ENCODE measurements at places on chromosomes 3 and 15.
A peak's percentile ranks its signal among the peaks of the same experiment; 100 is the strongest.

DNA sequence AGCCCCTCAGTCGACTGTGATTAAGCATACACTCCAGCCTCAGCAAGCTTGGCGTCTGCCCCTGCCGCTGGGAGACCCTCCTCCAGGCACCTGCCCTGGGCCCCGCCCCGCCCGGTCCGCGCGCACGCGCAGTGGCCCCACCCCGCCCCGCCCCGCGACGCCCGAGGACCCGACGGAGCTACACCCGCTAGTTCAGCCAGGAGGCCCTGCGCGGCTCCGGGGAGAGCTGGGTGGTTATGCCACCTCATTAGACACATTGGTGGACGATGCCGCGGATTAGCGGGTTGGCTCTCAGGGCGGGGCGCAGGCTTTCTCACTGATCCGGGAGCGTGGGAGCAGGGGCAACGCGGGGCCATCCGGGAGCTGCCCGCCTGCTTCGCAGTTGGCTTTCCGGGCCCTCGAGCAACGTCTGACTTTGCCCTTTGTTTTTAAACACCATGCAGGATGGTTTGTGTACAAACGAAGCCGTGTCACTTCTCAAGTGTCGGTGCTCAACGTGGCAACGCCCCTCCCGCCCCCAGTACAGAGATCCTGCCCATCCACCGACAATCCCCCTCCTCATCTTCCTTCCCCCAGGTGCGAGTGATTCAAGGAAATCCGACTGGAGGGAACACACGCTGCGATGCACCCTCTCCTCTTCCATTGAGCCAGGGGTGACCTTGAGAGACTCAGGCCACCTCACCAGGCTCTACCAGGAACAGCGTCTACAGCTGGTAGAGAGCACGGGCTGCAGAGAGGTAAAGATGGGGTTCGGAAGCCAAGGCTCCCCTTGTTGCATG lies 109.3 kb downstream of the SHQ1 start:
- DNase-seq = peak; percentile 62

- no peak for DNase-seq
These were observed 35.8 kb downstream of the SETD2 start for GRCh38 chr3:47128137-47128536.

GRCh38 chr3:120425572-120426250 lies 25.1 kb downstream of the FSTL1 start:
- DNase-seq = no peak

- no peak for DNase-seq
These were observed 37.9 kb downstream of the CLK3 start for GRCh38 chr15:74653426-74654102.

- DNase-seq = no peak
These were observed 53.9 kb upstream of the ACKR4 start for GRCh38 chr3:132543011-132543739.

GRCh38 chr3:115292131-115292530 lies 145.0 kb upstream of the ZBTB20 start:
- no peak for DNase-seq

DNA sequence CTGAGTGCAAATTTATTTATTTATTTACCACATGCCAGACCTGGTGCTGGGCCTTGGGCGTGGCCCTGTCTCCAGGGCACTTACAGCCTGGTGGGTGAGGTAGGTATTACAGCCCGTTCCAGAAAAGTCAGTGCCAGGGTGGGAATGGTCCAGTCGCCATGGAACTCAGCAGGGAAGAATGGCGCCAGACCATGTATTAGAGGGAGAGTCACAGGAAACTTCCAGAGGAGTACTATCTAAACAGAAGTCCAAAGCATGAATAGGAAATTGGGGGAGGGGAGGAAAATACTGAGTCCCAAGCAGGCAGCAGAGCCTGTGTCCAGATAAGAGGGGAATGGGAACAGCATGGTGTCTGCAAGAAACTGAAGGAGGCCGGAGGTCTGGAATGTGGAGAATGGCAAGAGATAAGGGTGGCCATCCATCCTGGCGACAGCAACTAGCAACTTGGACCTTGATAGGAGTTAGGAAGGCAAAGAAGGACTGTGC lies 27.0 kb downstream of the SH3BP5 start:
- DNase-seq = no peak

DNA sequence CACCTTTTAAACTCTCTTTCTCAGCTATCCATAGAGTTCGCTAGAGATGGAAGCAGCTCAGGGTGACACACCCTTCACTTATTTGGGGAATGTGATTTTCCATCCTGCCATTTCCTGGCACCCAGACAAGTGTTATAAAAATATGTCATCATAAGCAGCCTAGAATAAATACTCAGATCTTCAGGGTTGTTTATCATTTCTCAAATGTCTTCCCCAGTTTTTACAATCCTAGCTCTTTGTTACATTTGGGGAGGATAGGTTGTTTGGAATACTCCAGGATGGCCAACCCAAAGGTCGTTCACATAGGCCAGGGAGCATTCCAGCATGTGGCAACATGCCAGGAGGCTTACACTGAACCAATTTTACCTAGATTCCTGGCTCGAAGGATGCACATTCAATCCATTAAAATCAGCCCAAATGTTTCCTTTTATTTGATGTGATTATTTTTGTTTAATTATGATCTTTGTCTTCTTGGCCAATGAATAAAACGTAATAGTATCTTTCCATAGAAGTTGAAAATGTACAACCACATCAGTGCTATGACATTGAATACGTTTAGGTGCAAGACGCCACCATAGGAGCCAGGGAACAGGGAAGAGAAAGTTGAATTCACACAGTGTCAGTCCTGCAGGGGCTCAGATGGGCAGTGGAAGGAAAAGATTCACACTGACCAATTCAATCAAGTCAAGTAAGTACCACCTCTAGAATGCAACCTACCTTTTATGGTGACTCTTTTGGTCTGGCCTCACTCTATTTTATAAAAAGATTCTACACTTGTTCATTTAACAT lies 537.7 kb upstream of the MDFIC2 start:
- no peak for DNase-seq

GRCh38 chr15:40510201-40510600 lies 39.4 kb downstream of the CHST14 start:
- DNase-seq = no peak

- no peak for DNase-seq
These were observed 851.1 kb downstream of the FHIT start for GRCh38 chr3:60399861-60400845.

DNA sequence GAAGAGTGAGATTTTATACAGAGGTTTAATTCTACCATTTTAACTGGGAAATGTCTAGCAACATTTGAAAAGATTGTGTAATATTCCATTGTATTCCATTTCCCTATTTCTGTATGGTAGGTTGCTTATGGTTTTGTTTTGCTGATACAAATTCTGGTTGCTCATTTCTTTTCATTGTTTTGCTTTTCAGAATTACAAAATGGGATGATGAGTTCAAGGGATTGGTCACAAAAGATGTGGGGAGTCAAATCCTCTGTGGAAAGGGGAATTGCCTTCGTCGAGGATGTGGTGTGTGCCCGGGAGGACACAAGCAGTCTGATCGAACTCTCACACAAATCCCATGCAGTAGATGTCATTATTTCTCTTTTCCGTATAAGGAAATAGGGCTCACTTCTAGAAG lies 18.3 kb downstream of the SLCO3A1 start:
- DNase-seq = no peak

DNA sequence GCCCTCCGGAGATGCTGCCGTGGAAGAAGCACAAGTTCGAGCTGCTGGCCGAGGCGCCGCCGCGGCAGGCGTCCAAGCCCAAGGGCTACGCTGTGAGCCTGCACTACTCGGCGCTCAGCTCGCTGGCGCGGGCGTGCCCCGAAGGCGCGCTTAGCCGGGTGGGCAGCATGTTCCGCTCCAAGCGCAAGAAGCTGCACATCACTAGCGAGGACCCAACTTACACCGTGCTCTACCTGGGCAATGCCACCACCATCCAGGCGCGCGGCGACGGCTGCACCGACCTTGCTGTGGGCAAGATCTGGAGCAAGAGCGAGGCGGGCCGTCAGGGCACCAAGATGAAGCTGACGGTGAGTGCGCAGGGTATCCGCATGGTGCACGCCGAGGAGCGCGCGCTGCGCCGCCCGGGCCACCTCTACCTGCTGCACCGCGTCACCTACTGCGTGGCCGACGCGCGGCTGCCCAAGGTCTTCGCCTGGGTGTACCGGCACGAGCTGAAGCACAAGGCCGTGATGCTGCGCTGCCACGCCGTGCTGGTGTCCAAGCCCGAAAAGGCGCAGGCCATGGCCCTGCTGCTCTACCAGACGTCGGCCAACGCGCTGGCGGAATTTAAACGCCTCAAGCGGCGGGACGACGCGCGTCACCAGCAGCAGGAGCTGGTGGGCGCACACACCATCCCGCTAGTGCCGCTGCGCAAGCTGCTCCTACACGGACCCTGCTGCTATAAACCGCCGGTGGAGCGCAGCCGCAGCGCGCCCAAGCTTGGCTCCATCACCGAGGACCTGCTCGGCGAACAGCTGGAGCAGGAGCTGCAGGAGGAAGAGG lies 1.3 kb downstream of the FAM43A start:
- DNase-seq = no peak

GRCh38 chr15:64050281-64051092 lies 4.2 kb upstream of the DAPK2 start:
- DNase-seq = no peak

GRCh38 chr3:108342837-108343486 lies 46.6 kb downstream of the HHLA2 start:
- peak; percentile 90 for DNase-seq

- no peak for DNase-seq
These were observed 9.7 kb downstream of the PLA2G4D start for GRCh38 chr15:42084465-42085235.

DNA sequence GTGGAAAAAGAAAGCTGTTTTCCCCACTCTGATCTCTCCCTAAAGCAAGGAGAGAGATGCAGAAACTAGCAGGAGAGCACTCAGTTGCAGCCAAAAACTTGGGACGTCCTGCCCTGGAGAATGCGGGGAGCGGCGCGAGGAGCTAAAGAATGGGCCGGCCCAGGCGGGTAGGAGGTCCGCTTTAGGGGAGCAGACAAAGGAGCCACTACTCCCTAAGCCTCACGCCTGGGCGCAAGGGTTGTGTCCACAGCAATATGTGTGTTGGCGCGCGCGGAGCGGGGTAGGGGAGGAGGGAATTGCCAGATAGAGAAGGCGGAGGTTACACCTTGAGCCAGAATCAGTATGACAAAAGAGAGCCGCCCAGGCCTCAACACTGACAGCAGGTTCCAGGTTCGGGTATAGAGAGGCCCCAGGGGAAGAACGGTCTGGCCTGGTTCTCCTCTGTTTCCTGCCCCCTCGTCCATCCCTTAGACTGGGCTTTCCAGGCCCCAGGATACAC lies 2.9 kb downstream of the WNT5A start:
- DNase-seq = no peak

DNA sequence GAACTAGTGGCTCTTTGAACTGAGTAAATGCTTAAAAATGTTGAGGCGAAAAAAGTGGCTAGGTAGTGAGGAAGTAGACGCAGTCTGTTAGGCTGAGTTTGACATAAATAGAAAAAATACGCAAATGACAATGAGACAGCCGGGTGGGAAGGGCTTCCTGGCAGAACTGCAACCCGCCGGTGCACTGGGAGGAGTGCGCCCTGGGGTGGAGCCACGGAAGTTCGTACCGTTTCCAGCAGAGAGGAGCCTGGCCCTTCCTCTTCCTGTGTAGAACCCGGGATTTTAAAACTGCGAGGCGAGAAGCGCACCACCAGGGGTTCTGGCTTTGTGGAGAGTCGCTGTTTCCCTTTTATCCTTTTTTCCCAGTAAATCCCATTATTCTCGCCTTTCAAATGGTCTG lies 602.6 kb downstream of the PYDC2 start:
- DNase-seq = no peak

DNA sequence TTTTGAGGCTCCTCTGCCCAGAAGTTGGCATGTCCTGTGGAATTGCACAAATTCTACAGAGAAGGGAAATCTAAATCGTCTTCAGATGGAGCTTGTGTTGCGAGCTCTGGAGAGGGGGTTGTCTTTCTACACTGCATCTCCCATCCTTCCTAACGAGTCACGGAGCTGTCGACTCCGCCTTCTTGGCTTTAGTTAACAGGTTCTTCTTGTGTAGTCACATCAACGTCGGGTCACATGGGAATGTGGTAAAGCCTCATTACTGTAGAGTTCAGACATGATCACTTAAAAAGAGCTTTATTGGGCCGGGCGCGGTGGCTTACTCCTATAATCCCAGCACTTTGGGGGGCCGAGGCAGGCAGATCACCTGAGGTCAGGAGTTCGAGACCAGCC lies 60.0 kb downstream of the DNASE1L3 start:
- DNase-seq = no peak

DNA sequence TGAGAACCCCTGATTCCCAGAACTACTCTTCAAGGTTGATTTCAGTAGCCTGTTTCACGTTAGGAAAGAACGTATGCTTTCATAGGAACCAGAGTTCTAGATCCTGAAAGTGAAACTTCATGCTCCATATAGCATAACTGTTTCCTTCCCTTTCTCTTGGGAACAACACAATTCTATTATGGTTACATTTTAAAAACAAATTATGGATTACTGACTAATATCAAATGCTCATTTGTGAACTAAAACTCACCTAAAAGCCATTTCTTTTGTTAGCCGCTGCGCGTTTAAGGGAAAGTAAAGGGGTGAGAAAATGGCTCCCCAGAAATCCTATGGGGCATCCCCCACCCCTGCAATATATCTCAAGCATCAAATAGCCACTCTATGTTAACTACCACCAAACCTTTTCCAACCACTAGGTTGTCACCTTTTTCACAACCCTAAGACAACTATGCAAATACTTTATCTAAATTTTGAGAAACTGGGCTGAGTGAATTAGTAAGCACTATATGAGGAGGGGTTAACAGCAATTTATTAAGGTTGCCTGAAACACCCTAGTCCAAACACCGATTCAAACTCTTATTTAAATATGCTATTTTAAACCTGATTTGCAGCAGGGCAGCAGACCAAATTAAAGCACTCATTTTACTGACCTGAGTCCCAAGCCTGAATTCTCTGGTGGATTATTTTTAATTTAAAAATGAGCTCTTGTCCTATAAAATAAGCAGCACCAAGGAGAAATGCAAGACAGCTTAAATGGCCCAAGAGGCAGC lies 2.4 kb downstream of the SIAH2 start:
- no peak for DNase-seq

GRCh38 chr3:118577055-118577777 lies 457.4 kb downstream of the IGSF11 start:
- DNase-seq = no peak

DNA sequence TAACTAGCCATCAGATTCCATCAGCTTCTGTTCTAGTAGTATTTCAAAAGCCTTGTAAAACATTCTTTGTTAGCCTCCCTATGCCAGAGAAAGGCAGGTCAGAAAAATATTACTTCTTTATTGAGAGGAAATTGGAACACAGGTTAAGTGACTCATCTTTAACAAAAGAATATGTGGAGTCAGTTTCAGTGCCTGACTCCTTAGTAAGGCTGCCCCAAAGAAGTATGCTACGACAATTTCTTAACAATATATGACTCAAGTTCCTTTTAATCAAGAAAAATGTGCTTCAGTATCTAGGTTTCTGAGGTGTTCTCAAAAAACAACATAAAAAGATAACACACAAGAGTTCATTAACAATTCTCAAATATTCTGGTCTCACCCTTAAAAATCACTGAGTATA lies 139.2 kb downstream of the VPS13C start:
- DNase-seq = no peak

GRCh38 chr15:69727121-69727924 lies 274.7 kb downstream of the RPLP1 start:
- DNase-seq = no peak

GRCh38 chr3:48633743-48634142 lies 1.5 kb downstream of the SLC26A6 start:
- no peak for DNase-seq
